ENCODE measurements at places on chromosomes 4 and X. TPM values are rescaled to one million over a fixed set of nuclear protein-coding genes. Genes with fewer than 3 reads are reported as not detected.

Gene CACNA1F
- total RNA-seq = not detected

Gene SPANXN5
- not detected for total RNA-seq

Gene TCP11X2
- total RNA-seq = not detected

Gene TMEM154
- 15.2 TPM for total RNA-seq

- DNase-seq = peak; percentile 31
These were observed 314.3 kb upstream of the FGF13 start for GRCh38 chrX:139025816-139026215.

- DNase-seq = no peak
These were observed 86.8 kb upstream of the AFAP1 start for GRCh38 chr4:8026453-8026852.

DNA sequence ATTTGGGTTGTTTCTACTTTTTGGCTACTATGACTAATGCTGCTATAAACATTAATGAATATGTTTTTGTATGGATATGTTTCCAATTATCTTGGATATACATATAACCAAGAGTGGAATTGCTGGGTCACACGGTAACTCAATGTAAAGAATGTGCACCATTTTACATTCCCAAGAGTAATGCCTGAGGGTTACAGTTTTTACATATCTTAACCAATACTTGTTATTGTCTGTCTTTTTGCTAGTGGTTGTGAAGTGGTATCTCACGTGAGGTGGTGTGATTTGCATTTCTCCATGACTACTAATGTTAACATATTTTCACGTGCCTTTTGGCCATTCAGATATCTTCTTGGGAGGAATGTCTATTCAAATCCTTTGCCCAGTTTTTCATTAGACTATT lies 200.3 kb upstream of the MAB21L2 start:
- no peak for DNase-seq

DNA sequence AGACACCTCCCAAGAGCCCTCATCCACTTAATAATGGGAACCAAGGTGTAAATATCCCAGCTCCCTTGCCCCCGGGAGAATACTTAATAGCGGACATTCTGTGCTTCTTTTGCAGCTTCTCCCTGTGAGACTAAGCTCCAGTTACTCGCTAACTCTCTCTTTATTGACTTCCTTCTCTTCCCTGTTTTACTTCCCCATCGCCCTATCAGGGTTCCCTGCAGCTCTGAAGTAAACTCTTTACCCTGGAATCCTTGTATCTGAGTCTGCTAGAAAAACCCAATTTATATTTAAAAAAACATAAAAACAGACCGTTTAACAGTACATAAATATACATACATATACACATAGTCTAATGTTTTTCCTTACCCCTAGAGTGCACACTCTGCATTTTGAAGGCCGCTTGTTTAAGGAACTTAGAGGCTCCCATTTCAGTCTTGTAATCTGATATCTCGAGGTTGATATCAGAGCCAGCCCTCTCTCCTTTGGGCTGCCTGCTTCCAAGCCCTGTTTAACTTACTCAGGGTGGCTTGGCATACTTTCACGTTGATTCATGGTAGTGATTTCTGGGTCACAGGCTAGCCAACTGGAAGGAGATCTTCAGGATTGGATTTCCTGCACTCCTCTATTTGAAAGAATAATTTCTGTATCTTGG lies 177.4 kb upstream of the SCML1 start:
- peak; percentile 78 for DNase-seq

DNA sequence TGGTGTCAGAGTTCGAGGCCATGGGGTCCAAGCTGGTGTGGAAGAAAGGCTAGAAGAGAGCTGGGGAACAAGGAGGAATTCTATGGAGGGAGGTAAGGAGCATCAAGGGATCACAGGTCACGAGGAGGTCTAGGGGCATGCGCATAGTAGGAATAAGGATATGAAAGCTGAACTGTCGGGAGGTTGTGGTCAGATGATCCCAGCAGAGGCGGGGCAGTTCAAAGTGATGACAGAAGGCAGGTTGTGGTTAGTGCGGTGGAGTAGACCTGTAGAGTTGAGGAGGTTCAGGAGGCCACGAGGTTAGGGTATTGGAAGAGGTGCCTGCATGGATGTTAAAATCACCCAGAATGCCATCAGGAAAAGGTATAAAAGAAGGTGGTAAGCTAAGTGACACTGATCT lies 156.3 kb downstream of the TMEM164 start:
- DNase-seq = no peak

GRCh38 chr4:39357002-39357401 lies 9.2 kb downstream of the RFC1 start:
- no peak for DNase-seq
